ENCODE measurements at places on chromosomes 6 and 20.

DNA sequence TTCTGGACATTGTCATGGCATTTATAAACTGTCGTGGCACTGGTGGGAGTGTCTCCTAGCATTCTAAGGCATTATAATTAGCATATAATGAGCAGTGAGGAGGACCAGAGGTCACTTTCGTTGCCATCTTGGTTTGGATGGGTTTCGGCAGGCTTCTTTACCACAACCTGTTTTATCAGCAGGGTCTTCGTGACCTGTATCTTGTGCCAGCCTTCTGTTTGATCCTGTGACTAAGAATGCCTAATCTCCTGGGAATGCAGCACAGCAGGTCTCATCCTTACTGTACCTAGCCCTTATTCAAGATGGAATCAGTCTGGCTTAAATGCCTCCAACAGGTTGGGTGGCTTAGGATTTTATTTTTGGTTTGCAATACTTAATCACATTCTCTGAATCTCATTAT, 142.7 kb upstream of the GGTLC1 start:
- DNase-seq: no peak

GRCh38 chr6:170232186-170233002, 58.5 kb downstream of the DLL1 start:
- DNase-seq: no peak

- DNase-seq: no peak
Observed at GRCh38 chr20:10307359-10307735, 88.7 kb downstream of the SNAP25 start.

DNA sequence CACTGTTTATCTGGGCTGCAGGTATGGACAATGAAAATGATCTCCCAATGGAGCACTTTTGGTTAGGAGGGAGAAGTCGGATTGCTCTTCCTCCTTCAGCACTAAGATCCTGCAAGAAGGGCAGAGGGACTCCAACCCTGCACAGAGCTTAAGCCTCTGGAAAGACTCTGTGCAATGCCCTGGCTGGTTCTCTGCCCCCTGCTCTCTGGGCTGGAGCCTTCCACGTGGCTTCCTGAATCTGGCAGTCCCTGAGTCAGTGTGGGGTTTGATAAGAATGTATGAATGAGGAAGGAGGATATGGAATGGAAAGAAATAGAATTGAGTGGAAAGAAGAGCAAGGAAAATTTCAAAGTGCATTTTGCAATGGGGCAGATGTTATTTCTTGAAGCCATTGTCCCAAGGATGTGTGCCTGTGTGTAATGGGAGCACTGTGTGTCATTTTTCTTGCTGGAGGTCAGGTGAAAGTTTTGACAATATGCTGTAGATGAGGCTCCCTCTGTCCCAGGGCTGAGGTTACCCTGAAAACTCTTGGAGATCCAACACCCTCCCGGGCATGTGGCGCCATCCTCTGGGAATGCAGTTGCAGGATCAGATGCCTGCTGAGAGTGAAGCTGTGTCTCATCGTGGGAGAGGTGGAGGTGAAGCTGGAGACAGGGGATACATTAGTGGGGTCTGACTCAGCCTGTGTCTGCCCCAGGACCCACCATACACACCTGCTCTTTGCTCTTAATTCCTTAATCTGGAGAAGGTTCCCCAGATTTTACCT, 16.3 kb upstream of the CST9L start:
- no peak for DNase-seq

GRCh38 chr6:154441995-154442310, 68.5 kb downstream of the CNKSR3 start:
- DNase-seq: no peak

Data from hypothalamus (tissue), 51 donors.